EH (cell line): ENCODE measurements at places on chromosomes 5 and 9.

DNA sequence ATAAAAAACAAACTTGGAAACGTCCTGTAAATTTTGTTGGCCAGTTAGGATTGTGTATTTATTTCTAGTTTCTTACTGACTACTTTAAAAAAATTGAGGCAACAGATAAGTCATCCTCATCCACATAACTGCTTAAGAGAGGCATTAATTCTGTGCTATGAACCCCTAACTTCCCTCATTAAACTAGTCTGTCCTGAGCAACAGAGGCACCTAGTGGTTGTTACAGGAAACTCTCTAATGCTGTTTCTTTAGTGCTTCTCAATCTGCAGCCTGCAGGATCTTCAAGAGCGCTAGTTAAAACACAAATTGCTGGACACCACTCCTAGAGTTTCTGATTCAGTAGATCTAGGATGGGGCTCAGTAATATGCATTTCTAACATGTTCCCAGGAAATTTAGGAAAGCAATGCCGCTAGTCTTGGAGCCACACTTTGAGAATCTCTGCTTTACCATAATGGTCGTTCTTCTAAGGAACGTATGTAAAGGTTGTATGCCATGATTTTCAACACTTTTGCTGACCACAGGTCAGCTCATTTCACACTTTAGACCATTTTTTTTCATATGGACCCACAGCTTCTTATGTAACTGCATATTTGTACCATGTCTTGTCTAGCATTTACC, 410.1 kb upstream of the SMARCA2 start:
- DNase-seq = peak; percentile 13

GRCh38 chr5:169973056-169973455, 7.2 kb downstream of the INSYN2B start:
- no peak for DNase-seq

- DNase-seq = no peak
These were observed 77.4 kb downstream of the PTPDC1 start for GRCh38 chr9:94161673-94162072.

- no peak for DNase-seq
These were observed 20.3 kb upstream of the CTNNA1 start for GRCh38 chr5:138732933-138733332.

- DNase-seq = no peak
These were observed 56.6 kb upstream of the SPTLC1 start for GRCh38 chr9:92171822-92172221.

- DNase-seq = peak; percentile 17
These were observed 5.7 kb upstream of the ICE1 start for GRCh38 chr5:5416733-5417132.

DNA sequence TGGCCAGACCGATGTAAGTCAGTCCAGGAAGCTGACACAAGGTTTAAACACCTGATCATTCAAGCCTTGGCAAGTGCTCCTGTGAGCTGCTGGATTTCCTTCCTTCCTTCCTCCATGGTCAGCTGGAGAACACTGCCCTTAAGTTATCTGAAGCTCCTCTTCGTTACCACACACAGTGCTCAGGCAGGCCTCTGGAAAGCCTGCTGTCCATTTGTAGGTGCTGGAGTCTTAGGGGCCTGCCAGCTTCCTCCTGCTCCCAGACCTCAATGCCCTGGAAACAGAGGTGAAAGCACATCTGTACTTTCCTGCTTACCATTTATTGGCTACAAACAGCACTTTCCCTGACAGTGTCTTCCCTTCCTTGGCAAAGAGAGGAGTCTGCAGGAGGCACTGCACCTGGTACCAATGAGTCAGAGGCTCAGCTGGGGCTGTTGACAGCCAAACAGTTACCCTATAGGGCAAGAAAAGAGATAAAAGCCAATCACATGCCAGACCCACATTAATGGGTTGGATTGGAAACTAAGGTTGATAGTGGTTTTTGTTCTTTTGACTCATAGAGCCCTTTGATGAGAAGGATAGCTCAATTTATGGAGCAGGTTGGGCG, 72.6 kb upstream of the PUM3 start:
- no peak for DNase-seq

GRCh38 chr5:90983711-90984124, 399.4 kb downstream of the ARRDC3 start:
- no peak for DNase-seq

GRCh38 chr5:95963650-95964410, 2.2 kb upstream of the ELL2 start:
- no peak for DNase-seq

- DNase-seq = no peak
These were observed 323.9 kb downstream of the NNT start for GRCh38 chr5:43926923-43927322.

- peak; percentile 86 for DNase-seq
These were observed 307.4 kb upstream of the HAPLN1 start for GRCh38 chr5:84028093-84028492.

DNA sequence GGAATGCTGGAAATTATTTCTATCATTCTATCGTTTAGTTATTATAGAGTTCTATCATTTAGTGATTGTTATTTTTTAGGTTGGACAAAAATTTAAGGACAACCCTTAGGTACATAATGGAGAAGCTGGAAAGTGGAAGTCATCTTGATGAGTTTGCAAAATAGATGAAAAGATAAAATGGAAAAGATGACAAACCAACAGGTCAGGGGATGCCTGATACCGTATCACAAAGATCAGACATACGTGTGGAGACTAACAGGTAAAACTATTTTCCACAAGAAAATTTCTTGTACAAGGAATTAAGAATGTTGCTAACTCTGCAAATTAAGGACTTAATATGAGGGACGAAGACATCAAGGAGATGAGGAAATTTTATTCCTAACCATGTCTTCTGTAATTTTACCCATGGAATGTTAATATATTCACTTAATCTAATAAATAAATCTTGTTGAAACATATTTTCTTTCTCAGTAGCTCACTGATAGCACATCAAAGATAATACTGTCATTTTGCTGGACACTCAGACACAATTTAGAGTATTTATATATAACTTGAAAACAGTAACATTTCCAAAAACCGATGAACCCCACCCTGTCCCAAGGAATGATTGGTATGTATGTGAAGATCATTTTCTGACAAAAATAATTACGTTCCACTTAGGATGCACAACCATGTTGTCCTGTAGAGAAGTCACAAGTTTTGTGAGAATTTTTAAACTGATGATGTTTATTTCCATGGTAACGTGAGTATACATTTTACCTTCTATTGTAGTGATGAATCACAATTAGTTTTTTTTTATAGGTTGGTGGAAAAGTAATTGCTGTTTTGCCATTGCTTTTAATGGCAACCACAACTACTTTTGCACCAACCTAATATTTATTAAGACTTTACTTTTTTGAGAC, 2.6 kb downstream of the LURAP1L start:
- no peak for DNase-seq

DNA sequence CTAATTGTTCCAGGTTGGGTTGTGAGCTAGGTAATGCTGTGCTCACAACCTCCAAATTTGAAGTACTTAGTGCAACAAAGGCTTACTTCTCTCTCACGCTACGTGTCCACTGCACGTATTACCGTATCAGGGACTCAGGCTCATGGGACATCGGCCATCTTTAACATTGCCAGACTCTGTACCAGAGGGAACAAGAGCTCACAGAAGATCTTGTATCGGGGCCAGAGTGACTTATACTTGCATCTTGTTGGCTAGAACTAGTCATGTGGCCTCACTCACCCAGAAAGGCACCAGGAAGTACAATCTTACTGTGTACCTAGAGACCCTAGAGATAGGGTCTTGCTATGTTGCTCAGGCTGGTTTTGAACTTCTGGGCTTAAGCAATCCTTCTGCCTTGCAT, 81.1 kb upstream of the KLF9 start:
- DNase-seq = no peak

DNA sequence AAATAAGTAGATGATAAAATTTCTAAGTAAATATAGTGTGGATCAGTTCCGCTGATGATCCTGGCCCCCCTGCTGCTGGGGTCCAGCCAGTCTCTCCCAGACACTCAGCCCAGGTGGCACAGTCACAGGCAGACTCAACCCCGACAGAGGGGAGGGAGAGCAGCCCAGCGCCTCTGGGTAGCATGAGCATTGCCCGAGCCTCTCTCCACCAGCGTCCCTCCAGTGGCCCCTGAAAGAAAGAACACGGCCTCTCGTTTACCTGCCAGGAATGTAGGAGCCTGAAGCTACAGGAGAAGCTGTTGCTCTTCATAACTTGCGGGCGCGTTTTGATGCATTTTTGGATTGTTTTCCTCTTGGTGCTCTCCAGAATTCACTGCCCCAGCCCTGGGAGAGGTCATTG, 68.8 kb upstream of the ICE1 start:
- DNase-seq = no peak

DNA sequence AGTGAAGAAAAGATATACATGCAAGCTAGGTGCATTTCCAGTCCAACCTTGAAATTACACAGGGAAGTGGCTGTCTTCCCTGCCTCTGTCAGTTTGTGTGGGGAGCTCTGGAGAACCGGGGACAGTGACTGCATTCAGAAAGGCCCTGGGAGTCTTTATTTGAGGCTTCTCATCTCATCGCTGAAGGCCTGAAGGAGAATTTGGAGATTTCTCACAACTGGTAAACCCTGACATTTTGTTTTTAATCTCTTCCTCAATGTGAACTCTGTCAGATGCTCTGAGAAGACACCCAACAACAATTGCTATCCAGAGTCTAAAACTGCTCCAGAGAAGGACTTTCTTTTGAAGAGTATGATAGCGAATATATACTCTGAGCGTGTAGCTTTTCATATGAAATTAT, 33.0 kb downstream of the MACIR start:
- DNase-seq = no peak

DNA sequence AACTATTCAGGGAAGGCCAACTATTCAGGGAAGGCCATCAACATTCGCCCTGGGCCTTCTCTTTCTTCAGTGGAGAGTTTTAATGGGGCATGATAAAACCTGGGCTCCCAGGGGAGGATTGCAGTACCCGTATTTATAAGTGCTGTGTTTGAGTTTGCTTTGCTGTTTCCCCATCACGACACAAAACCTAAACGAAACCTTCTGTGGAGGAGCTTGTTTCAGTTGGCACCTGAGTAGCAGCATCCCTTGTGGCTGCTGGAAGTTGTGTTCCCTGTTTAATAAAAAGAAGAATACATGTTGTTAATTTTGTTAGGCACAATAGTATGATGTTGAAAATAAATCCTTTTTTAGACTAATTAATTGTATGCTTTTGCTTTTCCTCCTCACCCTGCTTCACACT, 8.3 kb downstream of the WDR31 start:
- no peak for DNase-seq

DNA sequence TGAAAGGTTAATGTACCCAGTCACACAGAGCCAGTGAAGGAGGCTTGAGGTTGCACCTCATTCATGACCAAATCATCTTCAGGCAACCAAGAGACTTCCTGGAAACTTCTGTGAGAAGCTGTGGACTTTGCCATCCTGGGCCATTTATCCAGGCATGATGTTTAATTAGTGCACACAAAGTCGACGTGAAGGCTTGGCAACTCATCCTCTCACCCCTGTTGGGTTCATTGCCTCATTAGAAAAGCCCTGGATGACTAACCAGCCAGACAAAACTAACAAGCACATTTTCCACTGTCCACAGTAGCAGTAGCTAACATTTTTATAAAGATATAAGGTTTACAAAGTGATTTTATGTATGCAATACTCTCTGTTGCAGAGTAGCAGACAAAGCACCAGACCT, 65.7 kb upstream of the ZNF462 start:
- DNase-seq = peak; percentile 69

GRCh38 chr5:15191012-15191411, 309.0 kb upstream of the FBXL7 start:
- DNase-seq = peak; percentile 5

DNA sequence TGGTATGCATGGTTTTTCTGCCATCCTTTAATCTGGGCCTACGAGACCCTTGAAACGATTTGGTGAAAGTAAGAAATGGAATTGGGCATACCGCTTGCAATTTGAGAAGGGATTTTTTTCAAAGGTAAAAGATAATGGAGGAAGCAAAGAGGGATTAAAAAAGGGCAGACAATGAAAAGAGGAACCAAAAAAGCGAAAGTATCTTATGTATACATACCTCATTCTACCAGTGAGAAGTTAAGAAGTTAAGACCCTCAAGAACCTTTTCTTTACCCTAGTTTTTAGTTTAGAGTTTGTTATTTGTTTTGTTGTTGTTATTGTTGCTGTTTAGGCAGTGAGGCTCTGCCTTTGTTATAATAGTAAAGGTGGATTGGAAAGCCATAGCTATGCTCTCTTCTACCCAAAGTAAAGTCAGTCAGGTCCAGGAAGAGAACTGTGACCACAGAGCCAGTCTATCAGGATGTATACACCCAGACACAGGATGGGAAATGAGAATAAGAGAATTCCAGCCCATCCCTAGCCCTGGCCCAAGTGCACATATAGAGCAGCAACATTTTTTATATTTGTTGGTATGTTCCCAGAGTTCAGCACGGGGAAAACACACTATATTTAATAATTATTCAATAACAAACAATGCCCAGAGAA, 166.6 kb downstream of the RFX3 start:
- DNase-seq = no peak

GRCh38 chr9:127528422-127529251, 77.3 kb downstream of the LRSAM1 start:
- no peak for DNase-seq

DNA sequence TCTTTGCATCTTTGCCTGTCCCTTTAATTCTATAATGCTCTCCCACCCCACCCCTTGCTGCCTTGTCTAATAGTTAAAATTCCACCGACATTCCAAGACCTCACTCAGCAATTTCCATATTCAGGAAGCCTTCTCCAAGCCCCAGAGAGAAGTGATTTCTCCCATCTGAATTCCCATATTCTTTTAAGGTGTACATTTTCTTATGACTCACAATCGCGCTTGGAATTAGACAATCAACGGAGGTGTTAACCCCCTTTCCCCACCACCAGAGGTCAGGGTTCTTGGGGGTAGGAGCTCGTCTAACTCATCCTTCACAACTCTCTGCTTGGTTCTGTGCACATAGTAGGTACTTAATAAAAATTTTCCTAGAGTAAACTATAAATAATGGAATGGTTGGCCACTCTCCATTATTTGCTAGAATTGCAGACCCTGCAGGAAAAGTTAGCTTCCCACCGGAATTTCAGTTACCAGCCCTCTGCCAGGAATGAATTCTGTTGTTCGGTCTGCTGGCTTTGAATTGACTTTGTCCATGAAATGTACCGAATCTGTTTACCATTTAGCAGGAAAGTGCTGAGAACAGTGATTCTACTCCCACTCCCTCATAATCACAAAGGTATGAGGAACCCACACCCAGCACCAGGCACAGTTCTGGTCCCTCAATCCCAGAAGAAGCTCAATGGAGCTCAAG, 5.0 kb downstream of the KCNIP1 start:
- DNase-seq = peak; percentile 15

DNA sequence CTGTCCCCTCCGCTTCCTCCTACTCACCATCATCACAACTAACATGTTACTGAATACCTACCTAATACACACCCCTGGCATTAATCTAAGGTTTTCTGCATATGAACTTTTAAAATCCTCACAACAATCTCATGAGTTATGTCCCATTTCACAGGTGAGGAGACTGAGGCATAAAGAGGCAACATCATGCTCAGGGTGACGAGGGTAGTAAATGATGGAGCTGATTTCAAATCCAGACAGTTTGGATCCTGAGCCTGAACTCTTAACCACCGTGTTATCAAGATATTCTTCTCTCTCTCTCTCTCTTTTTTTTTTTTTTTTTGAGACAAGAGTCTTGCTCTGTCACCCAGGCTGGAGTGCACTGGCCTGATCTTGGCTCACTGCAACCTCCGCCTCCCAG, 12.9 kb upstream of the EEIG1 start:
- no peak for DNase-seq
